Stimulated activated CD4-positive, alpha-beta T cell treated with anti-CD3 and anti-CD28 coated beads, Interleukin-2, amount 100 ng/mL, for 48 hours (primary cell): ENCODE measurements at places on chromosomes 6 and 20.

- no peak for DNase-seq
Observed at GRCh38 chr6:101818051-101818450, 424.5 kb downstream of the GRIK2 start.

- no peak for DNase-seq
Observed at GRCh38 chr6:51265426-51265825, 446.8 kb downstream of the TFAP2B start.

DNA sequence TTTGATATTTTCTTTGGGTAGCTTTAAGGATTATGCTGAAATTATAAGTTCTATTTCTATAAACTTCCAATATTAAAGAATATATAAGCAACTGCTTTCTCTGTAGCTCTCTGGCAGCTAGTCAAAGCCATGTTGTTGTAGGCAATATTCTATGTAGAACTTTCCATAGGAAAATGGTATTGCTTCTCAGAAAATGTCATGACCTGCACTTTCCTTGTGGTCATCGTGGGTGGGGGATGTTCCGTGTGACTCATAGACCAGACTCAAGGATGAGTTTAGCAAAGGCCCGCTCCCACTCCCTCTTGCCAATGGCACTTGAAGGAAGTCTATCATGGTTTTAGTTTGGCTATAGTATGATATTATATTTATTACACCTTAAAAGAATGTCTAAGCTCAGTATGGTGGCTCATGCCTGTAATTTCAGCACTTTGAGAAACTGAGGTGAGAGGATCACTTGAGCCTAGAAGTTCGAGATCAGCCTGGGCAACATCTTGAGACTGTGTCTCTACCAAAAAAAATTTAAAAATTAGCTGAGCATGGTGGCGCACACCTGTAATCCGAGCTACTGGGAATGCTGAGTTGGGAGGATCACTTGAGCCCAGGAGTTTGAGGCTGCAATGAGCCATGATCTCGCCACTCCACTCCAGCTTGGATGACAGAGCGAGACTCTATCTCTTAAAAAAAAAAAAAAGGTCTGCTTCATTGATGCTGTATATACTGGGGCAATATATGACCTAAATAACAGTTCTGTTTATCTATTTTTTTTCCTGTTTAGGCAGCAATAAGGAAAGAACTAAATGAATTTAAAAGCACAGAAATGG, 36.6 kb upstream of the LTV1 start:
- peak; percentile 79 for DNase-seq

- no peak for DNase-seq
Observed at GRCh38 chr6:163757520-163757919, 343.0 kb downstream of the QKI start.

- no peak for DNase-seq
Observed at GRCh38 chr6:47084610-47085009, 42.5 kb upstream of the ADGRF1 start.

DNA sequence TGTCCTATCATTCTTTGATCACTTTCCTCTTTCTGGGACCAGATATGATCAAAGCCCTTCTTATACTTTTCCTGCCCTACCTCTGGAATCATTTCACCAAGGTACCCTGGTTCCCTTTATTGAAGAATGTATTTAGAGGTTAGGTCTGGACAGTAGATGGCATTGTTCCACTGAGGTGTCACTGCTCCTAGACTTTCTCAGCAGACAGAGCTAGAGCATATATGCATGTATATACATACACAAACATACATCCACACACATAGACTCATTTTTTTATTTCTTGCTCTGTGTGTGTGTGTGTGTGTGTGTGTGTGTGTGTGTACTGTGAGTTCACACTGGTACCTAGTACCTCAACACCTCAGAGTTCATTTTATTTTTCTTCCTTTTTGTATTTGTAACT, 40.9 kb downstream of the PTPRA start:
- DNase-seq = no peak
